ENCODE measurements at places on chromosomes 16 and 17.

- DNase-seq = no peak
These were observed 11.7 kb downstream of the ATPAF2 start for GRCh38 chr17:18027280-18027679.

- DNase-seq = no peak
These were observed 130.4 kb downstream of the ABCC12 start for GRCh38 chr16:48025359-48025758.

DNA sequence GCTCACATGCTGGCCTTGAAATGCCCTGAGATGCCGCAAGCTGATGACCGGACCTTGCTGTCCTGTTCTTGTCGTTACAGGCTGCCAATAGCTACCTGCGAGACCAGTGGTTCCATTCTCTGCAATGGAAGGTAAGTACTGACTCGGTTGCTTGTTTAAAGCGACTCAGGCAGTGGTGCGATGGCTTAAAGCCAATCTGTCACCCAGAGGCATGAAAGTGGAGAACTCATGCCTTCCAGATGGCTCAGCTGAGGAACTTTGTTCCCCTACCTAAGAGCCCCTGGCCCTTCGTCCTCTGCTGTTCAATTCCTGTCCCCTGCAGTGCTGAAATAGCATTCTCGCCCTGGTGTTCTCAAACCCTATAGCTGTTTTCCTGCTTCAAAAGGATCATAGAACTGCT is 158.3 kb upstream of the PLCG2 start:
- DNase-seq = no peak

DNA sequence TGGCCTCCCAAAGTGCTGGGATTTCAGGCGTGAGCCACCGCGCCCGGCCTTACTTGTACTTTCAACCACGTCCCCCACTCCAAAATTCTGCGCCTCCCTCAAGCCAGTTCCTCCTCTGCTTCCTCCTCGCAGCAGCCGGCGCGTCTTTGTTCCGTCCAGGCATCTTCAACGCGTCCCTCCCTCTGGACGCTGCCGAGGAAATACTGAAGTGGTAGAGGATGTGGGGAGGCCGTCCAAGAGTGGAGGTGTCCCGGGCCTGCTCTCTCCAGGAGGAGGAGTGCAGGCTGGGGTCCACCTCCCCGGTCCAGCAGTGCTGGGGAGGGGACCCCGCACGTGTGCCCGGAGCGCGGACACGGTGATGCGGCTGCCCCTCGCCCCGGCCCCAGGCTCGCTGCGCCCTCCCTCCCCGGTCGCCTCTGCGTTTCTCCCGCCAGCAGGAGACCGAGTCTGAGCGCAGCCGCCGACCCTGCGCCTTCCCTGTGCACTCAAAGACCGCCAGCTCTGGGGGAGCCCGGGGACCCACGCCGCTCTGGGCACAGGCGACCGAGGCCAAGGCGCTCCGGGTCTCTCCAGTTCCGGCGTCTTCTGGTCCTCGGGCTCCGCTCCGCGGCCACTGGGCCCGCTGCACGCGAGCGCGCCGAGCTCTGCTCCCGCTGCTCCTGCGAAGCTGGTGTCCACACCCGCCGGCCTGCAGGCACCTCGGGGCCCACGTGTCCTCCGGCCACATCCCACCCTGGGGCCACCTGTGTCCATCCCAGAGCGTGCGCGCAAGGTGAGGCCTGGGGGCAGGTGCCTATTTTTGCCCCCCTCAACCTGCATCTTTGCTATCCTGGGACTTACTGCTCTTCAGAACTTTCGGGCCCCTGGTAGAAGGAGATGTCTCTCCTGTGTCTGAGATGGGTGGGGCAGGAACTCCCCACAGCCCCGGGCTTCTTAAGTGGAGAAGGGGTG is 31.7 kb downstream of the OSBPL7 start:
- peak; percentile 75 for DNase-seq

DNA sequence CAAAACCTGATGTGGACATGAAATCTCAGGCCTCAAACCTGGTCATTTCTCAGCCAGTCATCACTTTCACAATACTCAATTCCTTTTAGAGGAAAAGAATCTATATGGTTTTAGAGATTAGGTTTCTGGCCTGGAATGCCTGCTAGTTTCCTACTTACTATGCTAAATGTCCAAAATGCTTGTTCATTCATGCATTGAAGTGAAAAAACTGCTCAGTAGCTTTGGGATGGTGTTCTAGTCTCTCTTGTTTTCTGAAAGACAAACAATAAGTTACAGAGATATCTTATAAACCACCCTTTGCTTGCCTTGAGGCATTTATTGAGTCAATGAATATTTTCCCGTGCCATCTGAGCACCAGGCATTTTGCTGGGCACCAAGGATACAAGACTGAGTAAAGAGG is 1146.5 kb upstream of the GOT2 start:
- DNase-seq = no peak

DNA sequence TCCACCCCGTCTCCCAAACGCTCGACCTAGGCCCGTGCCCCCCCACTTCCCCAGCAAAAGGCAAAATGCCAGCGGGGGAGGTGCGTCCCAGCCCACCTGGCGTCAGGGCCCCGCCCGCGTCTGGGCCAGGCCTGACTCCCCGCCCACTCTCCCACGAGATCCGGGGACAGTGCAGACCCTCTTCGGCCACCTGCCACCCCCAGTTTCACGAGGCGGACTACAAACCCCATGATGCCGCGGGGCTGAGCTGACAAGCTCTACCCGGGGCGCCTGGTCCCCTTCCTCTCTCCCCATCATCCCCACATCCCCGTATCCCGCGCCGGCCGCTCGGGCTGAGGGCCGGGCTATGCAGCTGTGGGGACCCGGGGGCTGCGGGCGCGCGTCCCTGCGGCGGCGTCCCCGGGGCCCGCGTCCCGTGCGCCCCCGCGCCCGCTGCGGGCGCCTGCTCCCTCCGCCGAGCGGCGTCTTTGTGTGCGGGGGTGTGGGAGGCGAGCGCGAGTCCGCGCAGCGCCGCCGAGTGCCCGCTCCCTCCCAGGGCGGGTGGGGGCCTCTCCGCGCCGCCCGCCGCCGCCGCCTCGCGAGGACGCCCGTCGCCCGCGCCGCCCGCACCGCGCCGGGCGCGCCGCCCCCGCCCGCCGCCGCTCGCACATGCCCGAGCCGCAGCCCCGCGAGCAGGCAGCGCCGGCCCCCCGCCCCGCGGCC is at the start of gene ANKRD13B:
Gene ANKRD13B, plus strand, starts transcription at position 283 of the 702 bp plus-strand sequence. CDS start 490 bp downstream, outside the sequence.
- DNase-seq = no peak

- DNase-seq = no peak
These were observed 177.7 kb upstream of the CIBAR2 start for GRCh38 chr16:85289760-85290625.

- DNase-seq = no peak
These were observed 11.7 kb downstream of the TMEM238L start for GRCh38 chr17:10792151-10792550.

GRCh38 chr17:7750321-7750821 is 32.8 kb downstream of the DNAH2 start:
- DNase-seq = peak; percentile 85

DNA sequence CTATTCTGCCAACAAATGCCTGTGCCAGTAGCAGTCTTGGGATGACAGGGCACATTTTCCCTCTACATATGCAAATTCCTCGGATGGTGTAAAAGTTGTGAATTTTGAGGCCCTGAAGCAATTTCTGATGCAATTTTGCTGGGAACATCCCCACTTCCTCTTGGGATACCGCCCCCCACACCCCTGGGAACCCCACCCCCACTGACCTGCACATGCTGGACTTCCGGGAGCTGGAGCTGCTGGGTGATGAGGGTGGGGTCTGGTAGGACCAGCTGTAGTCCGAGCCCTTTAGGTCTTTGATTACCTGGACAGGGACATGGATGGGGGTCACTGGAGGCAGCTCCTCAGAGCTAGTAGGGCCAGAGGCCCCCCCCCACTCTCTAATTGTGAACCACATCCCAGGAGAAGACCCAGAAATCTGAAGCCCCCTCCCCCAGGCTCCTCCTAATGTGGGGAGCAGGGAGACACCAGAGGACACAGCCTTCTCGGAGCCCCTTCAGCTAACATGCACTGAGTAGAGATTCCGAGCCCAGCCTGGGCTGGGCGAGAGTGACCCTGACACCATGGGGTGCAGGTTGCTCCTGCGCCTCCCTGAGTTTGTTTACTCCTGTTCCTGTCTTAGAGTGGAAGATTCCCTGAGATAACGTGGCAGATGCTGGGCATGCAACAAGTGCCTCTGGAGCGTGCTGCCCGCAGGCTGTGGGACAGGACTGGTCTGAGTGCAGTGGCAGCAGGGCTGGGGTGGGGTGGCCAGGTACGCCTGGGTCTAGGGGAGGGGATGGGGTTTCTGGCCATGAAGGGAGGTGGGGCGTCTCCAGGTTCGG is 9.0 kb downstream of the MTSS2 start:
- no peak for DNase-seq

- DNase-seq = no peak
These were observed 73.9 kb downstream of the CDH13 start for GRCh38 chr16:82700541-82701235.

DNA sequence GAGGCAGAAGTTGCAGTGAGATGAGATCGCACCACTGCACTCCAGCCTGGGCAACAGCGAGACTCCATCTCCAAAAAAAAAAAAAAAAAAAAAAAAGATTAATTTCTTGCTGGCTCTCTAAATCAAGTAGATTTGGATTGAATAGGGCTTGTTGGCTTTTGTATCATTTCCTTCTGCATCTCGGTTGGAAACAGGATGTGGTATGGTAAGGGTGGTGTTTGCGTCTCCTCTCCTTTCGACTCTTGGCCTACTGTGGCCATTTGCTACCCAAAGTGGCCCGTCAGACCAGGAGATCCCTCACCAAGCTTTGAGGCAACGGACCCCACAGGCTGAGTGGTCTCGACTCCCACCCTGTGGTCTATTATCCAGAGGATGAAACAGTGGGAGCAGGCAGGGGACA is 168.0 kb upstream of the IRX3 start:
- no peak for DNase-seq

- DNase-seq = no peak
These were observed 8.9 kb upstream of the WSCD1 start for GRCh38 chr17:6061290-6061689.

- DNase-seq = no peak
These were observed 456.8 kb upstream of the CCL2 start for GRCh38 chr17:33798308-33798707.

DNA sequence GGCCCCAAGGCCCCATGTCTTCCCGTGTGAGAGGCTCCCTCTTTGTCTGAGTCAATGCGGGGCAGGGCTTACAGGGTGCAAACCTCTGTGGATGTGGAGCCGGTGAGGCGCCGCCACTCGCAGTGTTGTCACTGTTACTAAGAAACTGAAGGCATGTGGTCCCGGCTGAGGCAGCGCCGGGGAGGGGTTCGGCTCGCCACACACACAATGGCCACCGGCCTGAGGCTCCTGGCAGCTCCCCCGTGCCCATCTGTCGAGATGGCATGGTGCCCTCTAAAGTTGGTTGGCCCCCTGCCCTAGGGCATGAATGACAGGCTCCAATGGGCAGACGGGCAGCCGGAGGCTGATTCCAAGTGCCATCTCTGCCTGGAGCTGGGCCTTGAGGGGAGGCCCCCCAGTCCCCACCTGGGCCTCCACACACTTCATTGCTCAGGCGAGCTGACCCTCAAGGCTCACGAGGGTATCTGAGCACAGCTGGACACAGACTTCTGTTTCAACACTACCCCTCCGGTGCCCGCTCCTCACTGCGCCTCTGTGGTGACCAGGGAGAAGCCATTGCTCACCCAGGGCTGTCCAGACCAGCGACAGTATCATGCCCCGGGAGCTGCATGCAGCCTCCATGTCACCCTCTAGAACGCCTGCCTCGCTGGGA is 137.2 kb downstream of the C16orf78 start:
- no peak for DNase-seq

GRCh38 chr16:12267491-12267890 is 291.0 kb downstream of the SNX29 start:
- DNase-seq = peak; percentile 48

GRCh38 chr16:3188925-3189825 is 1.2 kb downstream of the OR1F1 start:
- DNase-seq = peak; percentile 61

DNA sequence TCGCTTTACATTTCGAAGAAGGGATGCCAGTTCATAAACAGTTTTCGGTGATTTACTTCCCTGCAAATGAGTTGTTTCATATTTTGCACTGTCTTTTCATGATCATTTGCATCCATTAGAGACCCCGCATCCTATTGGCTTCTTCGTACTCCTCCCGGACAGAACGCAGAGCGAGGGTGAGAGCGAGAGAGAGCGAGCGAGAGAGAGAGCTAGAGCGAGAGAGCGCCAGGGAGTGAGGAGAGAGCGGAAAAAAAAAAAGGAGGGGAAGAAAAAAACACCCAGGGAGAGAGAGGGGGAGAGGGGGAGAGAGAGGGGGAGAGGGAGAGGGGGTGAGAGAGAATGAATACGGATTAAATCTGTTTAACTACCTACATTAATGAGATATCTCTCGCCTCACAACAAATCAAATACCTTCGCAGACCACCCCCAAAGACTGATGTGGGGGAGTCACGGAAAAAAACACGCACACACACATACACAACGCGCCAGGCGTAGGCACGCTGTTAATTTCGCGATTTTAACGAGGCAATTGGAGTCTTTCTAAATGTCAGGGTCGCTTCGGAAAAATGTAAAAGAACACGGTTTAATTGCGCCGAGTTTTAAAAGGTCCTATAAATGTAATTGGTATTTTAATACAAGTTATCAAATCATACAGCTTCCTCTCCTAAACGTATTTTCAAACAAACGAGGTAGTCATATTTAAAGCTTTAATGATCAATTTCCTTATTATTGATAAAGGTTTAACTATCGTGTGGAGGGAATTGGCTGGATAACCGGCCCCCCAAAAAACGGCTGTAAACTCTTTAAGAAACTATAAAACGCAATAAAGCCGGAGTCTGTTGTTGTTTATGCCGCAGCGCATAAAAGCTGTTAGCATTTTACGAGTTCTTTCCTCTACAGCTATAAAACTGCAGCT is at the start of gene HOXB8:
Gene HOXB8, minus strand, starts transcription at position 246 of the 916 bp plus-strand sequence. CDS start 588 bp downstream, outside the sequence.
- no peak for DNase-seq

GRCh38 chr16:25009822-25010221 is 5.3 kb downstream of the ARHGAP17 start:
- DNase-seq = no peak

GRCh38 chr16:79451196-79451816 is 149.2 kb downstream of the MAF start:
- no peak for DNase-seq

DNA sequence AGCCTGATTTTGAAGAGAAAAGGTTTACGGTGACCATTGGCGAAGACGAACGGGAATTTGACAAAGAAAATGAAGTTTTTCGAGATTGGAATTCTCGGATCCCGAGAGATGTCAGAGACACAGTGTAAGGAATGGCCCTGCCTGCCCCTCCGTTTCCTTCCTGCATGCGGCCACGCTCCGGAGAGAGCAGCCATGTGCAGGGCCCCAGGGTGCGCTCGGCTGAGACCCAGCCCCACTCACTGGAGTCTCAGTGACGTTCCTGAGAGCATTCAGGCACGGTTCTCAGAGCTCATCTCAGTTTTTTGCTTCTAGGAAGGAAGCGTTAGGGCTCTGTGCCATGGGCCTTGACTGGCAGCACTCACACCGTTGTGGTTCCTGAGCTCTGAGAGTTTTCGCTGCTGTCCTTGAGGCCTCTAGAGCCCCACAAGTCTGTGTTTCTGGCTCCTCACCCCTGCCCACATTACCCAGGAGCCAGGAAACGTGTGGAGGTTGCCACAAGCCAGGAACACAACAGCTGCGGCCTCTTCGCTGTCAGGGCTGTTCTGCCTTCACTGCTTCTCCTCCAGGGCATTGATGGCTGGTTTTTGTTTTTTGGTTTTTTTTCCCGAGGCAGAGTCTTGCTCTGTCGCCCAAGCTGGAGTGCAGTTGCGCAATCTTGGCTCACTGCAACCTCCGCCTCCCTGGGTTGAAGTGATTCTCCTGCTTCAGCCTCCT is 29.8 kb downstream of the ZC3H18 start:
- no peak for DNase-seq

Data from cardiac muscle cell (in vitro differentiated cells and primary cell).